ENCODE measurements at places on chromosomes 11 and 22.

GRCh38 chr22:44448271-44448830, 49.7 kb downstream of the RTL6 start:
- no peak for DNase-seq

DNA sequence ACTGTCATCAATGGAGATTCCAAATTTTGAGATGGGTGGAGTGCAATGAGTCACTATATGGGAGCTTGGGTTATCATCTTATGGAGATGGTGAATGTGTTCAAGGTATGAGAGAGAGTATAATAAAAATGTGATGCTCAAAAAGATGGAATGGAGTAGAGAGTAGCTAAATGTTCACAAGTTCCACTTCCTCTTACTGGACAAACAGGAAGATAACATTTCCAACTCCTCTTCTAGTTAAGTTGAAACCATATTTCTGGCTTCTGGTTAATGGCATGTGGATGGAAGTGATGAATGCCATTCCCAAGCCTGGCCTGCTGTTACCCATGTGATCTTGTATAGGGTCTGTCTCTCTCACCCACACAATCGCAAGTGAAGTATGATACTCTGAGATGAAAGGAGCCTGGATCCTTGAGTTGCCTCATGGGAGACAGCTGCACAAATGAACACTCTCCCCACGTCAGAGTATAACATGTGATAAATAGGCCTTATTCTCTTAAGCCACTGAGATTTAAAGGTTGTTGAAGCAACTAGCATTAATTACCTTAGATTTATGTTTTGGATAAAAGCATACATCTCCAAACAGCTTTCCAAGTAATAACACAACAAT, 111.0 kb downstream of the RAB38 start:
- DNase-seq, result no peak

- no peak for DNase-seq
Observed at GRCh38 chr11:1157645-1158591, at the start of gene MUC5AC. TSS of gene MUC5AC (plus strand) at chr11:1157953. CDS start at chr11:1158000, 47 bp downstream.

GRCh38 chr22:42416671-42417230, 15.5 kb downstream of the NFAM1 start:
- DNase-seq, result no peak

DNA sequence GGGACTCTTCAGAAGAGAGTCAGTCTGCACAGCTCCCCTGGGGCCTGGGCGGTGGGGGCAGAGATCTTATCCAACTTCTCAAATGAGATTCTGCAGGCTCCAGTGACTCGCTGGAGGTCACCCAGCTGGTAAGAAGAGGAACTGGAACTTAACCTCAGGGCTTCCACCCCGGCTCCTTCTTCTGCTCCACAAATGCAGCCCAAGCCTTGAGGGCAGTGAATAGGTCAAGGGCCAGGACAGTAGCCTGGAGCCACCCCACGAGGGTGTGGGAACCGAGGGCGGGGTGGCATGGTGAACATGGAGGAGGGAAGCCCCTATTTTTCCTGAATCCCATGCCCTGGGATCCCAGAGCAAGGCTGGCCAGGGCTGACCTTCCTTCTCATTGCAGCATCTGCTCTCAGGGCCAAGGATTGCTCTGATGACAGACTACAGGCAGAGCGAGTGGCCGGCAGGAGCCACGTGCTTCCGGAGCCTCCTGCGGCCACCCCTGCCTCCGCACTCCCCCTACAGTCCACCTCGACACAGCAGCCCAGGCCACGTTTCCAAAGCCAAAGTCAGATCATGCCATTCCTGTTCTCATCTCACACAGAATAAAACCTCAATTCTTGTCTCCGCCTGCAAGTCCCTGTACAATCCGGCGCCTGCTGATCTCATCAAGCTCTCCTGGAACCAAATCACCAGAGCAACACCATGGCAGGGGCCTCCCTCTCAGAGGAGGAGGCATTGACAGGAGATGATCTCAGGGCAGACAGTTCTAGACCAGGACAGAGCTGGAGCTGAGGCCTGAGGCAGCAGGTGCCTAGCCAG, 21.1 kb upstream of the UPK3A start:
- DNase-seq, result no peak

- DNase-seq, result no peak
Observed at GRCh38 chr11:91967026-91967690, 257.5 kb upstream of the FAT3 start.

Data from NCI-H1417 treated with DMSO at 0.1 percent for 48 hours (cell line).